ENCODE measurements at places on chromosomes 7 and 10. TPM values are rescaled to one million over a fixed set of nuclear protein-coding genes. Genes with fewer than 3 reads are reported as not detected.
A peak's percentile ranks its signal among the peaks of the same experiment; 100 is the strongest.

DNA sequence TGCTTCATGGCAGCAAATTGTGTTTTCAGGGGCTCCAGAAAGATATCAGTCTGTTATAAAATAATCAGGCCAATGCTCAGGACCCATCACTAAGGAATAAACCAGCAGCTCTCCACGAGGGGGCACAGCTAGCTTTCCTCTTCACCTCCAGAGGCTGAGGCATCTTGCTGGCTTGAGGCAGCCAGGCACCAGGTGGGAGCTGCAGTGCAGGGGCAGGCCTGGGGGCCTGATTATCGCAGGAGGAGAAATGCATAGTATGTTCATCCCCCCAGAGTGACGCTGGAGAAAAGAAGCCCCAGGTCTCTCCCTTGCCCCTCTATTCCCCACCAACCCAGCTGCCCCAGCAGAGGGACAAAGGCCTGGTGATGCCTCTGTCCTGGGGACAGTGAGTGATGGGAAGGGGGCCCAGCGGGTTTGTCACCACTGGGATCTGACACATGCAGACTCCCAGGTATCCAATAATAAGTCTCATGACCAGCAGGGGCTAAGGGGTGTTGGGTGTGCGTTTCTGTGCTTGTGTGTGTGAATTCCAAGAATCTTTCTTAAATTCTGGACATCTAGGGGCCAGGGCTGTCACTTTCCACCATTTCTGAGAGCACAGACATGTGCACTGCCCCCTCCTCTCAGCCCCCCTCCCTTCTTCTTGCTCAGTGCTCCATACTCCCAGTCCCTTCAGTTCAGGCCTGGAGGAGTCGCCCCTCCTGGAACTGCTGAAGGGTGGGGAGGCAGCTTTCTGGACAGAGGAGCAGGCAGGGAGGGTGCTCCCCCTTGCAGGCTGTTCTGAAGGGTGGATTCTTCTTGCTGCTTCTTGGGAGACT lies 128.1 kb upstream of the FAM20C start:
- DNase-seq, result peak; percentile 80

GRCh38 chr7:977326-978048 lies 2.1 kb upstream of the COX19 start:
- peak; percentile 58 for DNase-seq

- no peak for DNase-seq
Observed at GRCh38 chr10:69407621-69408301, 9.0 kb downstream of the TACR2 start.

The OR2A12 gene
- total RNA-seq, result not detected

GRCh38 chr10:131920693-131921092 lies 19.9 kb downstream of the PPP2R2D start:
- no peak for DNase-seq

DNA sequence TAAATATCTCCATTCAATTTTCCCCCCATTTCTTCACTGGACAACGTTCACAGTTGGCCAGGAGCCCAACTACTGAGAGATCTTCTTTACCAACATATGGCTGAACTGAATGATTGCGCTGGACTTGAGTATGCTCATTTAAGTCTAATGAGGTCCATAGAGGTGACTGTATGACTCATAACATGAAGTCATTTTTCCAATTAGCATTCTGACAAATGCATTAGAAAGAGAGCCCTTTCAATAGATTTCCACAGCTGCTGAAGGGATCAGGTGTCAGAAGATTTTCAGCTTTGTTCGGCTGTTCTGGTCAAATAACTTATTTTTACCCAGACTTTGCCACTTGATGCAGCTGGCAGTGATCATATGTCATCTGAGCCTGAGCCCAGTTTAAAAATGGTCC lies 438.0 kb downstream of the ETV1 start:
- peak; percentile 44 for DNase-seq

The RNF148 gene
- total RNA-seq, result not detected

The SLC39A12 gene
- not detected for total RNA-seq

DNA sequence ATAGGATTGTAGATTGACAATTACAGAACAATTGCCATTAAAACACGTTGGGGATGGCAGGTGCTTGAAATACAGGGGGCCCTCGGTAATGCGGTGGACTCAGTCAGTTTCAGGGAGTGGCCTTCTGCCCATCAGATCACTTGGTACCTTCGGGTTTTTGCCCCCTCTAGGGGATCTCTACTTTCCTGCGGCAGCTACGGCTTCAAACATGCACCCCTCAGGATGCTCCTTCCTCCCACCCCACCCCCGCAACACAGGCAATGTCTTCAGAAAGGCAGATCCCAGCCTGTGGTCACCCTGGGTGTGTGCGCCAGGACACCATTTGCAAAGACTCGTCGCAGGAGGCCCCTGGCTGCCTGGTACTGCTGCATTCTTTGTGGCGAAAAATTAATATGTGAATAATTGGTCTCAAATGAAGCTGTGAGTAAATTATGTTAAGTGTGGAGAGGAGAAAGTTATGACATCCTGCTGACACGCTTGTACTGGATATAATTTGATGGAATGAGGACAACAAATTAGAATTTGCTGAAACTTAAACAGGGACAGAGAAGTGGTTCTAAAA lies 431.0 kb upstream of the MKI67 start:
- no peak for DNase-seq

The PNLIPRP2 gene
- total RNA-seq, result not detected

The CCL26 gene
- 0.36 TPM for total RNA-seq

- DNase-seq, result peak; percentile 99
Observed at GRCh38 chr7:141158561-141158960, 84.7 kb downstream of the TMEM178B start.

DNA sequence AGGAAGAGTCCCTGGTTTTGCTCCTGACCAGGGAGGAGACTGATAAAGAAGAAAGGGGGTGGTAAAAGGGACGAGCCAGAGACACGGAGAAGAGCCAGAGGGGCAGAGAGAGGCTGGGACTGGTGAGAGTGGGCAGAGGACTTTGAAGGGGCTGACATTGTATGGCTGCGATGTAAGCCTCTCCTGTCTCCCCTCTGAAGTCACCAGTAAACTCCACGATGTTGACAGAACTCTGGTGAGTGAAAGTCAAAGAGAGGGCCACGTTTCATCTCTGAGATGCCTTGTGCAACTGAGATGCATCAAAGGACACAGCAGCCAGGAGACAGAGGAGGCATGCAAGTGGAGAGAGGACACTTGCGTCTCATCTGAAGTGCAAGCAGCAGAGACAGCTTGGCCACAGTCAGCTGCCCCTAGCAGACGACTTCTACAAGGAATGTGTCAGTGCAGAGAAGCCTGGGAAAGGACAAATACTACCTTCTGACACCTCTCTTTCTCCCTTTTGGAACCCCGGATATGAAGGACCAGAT lies 54.3 kb downstream of the SMKR1 start:
- no peak for DNase-seq

The PNLIPRP3 gene
- total RNA-seq, result not detected

GRCh38 chr10:99364125-99364524 lies 35.0 kb downstream of the CNNM1 start:
- no peak for DNase-seq

GRCh38 chr10:17229016-17229716 lies 1.1 kb downstream of the VIM start:
- peak; percentile 96 for DNase-seq

- no peak for DNase-seq
Observed at GRCh38 chr7:40848541-40849221, 713.9 kb downstream of the SUGCT start.

DNA sequence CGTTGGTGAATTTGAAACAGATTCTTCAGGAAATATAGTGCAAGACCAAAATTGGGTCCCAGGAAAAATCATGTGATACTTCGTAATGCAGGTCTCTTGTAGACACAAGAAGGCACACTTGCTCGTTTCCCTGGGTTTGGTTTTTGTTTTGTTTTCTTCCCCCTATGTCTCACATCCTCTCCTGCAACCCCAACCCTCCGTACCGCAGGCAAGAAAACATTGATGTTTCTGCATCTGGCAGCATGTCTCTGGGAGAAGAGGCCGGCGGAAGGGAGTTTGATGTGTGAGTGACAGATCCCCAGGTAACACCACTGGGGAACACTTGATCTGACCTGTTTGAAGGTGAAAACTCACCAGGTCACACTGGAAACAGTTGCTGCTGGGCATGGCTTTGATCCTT lies 718.5 kb downstream of the AUTS2 start:
- DNase-seq, result no peak

The GRM3 gene
- total RNA-seq, result not detected

The ZNF12 gene
- 20.0 TPM for total RNA-seq
